ENCODE measurements at places on chromosomes 12 and 14.

GRCh38 chr12:5830111-5830510 lies 114.9 kb downstream of the ANO2 start:
- no peak for DNase-seq

GRCh38 chr12:105358789-105359188 lies 28.3 kb downstream of the C12orf75 start:
- no peak for DNase-seq

- no peak for DNase-seq
These were observed 10.8 kb upstream of the GPRC5A start for GRCh38 chr12:12880537-12880936.

GRCh38 chr12:3921151-3921471 lies 47.9 kb upstream of the PARP11 start:
- DNase-seq: no peak

- DNase-seq: no peak
These were observed 27.1 kb upstream of the BCDIN3D start for GRCh38 chr12:49869816-49870500.

DNA sequence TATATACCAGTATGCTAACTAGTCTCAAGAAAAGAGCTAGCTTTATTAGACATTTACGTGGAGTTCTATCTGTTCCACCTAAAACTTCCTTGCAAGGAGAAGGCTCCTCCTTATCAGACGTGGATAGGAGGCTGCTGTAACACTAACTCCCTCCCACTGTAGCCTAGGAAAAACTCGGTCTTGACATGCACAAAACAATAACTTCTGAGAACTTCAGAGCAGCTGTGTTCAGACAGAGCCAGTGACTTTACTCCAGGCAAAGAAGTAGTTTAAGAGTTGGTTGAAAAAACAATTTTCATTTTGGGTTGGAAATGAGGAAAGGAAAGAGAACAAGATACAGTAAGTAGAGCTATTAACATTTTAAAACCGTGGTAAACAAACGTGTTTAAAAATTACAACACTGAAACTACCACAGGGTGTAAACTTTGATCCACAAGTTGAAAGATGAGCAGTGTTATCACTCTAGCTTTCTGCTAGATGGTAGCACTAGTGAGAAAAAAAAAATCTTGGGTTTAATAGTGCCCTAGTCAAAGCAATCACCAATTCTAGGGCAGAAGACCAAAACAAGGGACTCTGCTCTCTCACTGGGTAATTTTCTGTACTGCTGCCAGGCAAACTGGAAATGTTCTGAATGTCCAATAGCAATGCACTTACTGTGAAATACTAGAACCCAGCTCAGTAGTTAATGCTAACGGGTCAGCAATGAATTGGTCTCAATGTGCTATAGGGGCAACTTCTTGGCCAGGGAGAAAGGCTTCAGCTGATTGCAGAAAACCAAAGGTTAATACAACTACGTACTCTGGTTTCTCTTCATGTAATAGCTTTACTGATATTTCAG lies 2.4 kb downstream of the ATF7 start:
- DNase-seq: peak; percentile 61

GRCh38 chr14:94562941-94563883 lies 2.0 kb downstream of the SERPINA4 start:
- no peak for DNase-seq

DNA sequence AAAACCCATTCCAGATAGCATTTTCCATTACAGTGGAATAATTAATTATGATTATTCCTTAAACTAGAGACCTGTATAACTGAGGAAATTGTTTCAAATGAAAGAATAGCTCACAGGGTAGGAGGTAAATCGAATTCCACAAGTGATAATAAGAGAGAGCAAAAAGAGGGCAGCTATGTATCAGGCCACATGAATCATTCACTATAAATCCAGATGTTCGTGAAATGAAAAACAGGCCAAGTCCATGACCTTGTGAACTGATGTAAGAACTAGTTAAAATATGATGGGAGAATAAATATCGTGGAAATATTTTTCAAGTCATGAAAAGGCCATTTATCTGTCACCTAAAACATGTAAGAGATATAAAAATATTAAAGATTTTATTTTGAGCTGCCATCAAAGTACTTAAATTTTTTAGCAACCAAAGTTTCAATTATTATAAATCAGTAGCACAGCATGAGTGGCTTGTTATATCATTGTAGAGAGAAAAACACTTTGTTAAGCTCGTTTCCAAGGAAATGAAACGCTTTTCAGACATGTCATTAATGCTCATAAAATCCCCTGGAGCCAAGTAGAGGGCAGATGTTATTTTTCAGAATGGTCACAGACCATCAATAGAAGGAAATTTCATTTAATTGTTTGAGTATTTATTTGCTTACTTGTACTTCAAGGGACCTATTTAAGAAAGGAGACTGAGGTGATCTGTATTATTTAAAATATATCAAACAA lies 120.6 kb upstream of the CDKN3 start:
- peak; percentile 30 for DNase-seq

DNA sequence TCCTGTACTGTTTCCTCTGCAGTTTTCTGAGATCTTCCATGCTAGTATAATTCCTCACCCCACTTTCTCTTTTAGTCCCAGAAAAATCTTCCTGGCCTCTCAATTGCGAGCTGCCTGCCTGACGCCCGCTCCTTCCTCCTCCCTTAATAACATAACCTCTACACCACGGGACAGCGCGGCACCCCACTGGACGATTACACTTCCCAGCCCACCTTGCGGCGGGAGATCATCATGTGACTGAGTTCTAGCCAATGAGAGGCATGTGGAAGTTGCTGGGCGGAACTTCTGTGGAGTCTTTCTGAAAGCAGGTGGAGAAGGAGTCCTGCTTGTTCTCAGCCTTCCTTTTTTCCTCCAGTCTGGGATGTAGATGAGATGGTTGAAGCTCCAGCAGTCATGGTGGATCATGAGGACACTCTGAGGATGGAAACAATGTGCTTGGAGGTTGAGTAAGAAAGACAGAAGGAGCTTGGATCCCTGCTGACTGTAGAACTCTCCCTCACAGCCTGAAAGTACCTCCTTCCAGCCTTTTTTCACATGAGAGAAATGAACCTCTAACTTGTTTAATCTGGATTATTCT lies 133.6 kb upstream of the VRK1 start:
- DNase-seq: no peak

- no peak for DNase-seq
These were observed 146.4 kb downstream of the ADGRD1 start for GRCh38 chr12:131100031-131100674.

GRCh38 chr12:110739488-110739887 lies 3.2 kb downstream of the PPP1CC start:
- no peak for DNase-seq

- no peak for DNase-seq
These were observed 530 bp downstream of the APAF1 start for GRCh38 chr12:98645572-98646067.

DNA sequence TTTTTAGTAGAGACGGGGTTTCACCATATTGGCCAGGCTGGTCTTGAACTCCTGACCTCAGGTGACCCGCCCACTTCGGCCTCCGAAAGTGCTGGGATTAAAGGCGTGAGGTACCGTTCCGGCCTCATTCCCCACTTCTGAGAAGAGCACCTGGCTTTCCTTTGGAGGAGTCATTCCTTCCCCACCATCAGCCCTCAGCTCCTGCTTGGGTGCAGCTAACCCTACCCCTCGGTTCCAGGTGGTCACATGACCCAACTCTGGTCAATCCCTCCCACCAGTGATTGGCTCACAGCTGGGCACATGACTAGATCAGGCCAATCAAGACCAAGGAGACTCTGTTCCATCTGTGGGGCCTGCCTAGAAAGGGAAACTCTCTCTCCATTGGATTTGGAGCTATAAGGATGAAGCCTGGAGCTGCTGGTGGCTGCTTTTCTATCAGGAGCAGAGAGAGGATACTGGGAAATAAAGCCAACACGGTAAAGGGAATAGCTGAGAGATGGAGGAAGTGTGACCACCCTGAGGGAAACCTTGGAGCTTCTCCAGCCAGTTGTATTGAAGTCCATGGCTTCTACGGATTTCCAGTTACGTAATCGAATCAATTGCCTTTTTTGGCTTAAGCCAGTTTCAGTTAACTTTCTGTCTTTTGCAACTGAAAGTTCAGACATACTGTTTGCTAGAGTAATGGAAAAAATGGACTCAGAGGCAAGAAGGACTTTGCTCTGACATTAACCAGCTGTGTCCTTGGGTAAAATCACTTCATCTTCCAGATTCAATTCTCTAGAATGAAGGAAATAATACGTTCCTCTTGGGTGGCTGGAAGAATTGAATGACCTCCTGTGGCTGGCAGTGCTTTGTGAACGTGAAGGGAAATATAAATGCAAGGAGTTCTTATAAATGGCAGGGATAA lies 19.7 kb upstream of the IFT81 start:
- DNase-seq: peak; percentile 39

GRCh38 chr12:114767084-114767760 lies 83.2 kb upstream of the TBX3 start:
- DNase-seq: no peak

- peak; percentile 40 for DNase-seq
These were observed 56.8 kb downstream of the CDK17 start for GRCh38 chr12:96343347-96343954.

DNA sequence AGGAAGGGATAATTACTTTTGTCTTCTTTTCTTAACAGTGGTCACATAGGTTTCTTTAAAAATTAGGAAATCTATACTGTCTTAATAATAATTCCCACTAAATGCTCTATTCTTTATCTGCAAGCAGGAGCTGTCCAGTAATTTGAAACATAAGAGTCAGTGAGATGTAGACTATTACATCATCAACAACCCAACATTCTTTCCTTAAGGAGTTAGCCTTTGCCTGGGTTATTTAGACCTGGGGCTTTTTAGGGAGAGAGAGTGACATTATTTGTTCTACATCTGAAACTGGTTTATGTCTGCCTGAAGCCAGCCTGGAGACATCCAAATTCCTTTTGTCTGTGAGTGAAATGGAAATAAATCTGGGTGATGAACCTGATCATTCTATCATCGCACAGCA lies 294.4 kb downstream of the TMTC2 start:
- peak; percentile 5 for DNase-seq

DNA sequence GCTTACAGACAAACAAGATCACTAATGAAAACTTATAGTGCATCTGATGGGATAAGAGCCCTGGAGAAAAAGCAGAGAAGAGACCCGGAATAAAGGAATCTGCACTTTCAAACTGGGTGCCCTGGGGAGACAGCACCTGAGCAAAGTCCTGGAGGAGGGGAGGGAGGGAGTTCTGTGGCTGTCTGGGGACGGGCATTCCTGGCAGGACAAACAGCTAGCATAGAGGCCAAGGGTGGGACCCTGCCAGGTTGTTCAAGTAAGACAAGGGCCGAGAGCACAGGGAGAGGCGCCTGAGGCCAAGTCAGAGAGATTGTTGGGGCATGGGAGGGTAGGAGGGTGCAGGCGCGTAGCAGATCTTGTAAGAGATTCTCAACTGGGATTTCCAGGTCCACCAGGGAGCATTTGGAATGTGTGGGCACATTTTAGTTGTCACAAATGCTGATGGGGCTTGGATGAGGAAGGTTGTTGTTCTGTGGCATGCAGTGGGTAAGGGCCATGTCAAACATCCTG lies 14.2 kb downstream of the IQSEC3 start:
- DNase-seq: no peak

DNA sequence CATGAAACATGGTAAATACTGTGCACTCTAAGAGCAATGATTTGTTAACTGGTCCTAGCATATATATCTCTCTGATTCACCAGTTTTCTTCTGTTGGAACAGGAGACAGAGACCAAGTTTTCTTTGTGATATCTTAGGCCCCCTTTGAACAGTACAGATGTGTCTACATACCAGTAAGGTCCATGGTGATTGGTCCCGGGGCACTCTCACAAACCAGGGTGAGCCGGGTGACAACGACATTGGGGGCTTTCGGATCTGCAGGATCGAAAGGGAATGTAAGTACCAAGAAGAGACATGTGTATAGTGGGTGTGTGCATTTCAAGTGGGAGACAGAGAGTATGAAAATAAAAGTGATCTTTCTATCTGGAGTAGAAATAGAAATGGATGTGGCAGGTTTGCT lies 11.3 kb upstream of the ERP27 start:
- DNase-seq: no peak

- DNase-seq: peak; percentile 34
These were observed 21.6 kb downstream of the TMTC2 start for GRCh38 chr12:82708061-82708879.

DNA sequence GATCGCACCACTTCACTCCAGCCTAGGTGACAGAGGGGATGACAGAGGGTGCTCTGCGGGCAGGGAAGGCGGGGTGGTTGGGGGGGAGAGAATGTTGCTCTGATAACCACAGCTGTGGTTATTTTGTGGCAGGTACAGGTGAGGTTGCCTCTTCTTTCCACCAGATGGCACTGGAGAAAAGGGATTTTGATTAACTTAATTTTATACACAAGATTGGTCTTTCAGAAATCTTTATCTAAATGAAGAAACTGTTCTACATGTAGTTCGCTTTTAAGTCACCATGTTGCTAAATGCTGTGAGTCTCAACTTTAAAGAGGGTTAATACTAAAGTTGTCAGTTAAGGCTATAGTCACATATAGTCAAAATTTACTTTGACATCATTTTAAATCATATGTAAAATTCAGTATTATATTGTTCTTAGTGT lies 25.7 kb downstream of the FGF23 start:
- DNase-seq: no peak

DNA sequence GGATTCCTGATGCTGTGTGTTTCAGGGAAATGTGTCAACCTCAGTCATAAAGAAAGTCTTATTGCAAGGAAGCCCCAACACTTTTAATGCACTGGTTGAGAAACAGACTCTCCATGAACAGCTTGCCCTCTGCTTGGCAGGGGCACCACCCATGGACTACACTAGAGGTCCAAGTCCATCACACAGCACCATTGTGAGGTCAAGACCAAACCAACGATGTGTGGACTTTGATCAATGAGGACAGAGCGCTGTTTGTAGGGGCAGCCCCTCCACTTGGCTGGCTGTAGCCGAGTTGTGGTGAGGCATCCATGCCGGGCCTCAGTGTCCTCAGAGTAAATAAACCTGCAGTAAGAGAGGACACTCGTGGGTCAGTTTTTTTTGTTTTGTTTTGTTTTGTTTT lies 29.8 kb downstream of the ZFYVE21 start:
- DNase-seq: no peak

GRCh38 chr14:81990312-81990761 lies 456.7 kb upstream of the SEL1L start:
- DNase-seq: peak; percentile 29

- no peak for DNase-seq
These were observed 5.9 kb upstream of the B3GNT4 start for GRCh38 chr12:122197612-122197966.

GRCh38 chr14:104975481-104976197 lies 2.5 kb downstream of the AHNAK2 start:
- no peak for DNase-seq

DNA sequence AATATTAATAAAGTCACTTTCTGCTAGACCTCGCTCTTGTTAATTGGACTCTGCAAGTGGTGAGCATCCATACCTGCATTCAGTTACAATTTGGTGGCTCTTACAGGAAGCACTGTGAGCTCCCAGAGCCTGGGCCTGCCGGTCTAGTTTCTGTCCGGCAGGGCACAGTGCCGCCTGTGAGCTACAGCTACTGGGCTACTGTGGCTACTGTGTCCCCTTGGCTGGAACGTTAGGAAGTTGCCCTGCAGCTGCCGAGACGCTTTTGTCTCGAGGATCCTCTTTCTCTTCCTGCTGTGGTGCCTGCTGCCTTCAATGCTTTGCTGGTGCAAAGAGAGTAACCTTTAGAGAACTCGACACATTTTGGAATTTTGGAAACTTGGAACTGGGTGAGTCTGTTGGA lies 44.6 kb upstream of the PTGDR start:
- no peak for DNase-seq

Data from AG10803 (cell line).